ENCODE measurements at places on chromosomes 6 and 20.

DNA sequence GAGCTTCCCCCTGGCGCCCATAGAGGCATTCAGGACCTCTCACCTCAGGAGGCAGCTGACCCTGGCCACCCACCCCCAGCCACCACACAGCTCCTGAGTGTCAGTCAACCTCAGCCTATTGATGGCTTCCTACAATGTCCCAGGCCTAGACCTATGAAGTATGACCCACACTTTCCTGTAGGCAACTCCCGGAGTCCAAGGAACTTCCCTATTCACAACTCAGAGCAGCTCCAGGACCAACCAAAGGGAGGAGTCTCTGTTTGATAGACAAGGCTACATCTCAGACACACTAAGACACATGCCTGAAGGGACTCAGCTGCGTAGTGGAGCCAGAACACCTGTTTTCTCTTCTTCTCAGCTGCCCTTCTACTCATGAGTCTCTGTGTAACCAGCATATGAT lies 169.1 kb downstream of the MAFB start:
- no peak for DNase-seq

DNA sequence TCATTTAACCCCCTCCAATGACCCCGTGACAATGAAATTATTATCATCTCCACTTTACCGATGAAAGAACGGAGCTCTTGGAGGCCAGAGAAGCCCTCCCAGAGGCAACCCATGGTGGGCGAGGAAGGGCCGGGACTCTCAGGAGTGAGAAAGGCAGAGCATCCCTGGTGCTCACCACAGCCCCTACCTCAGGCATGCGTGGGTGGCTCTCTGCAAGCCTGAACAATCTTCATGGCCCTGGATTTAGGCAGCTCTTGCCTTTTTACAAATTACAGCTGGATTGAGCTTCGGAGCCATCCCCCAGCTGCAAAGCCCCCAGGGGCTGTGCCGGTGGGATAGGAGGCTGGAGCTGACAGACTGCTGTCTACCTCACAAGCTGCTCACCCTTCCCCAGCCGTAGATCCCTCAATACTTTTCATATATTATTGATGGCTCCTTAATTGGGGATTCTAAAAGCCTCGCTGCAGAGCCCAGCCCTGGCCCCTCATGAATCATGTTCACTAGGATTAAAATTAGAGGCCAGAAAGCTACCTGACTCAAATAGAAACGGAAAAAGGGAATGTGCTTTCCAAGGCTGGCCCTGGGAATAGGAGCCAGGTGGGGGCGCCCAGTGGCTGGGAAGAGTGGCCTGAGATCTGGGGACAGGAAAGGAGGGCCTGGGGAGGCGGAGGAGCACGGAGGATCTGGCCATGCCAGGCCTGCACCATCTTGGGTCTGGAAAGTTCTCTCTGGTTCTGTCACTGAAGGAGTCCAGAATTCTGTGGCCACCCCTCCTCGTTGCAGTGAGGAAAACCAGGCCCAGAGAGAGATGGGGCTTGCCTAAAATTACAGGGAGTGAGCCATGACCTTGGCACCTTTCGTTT lies 29.1 kb downstream of the CPNE5 start:
- no peak for DNase-seq

DNA sequence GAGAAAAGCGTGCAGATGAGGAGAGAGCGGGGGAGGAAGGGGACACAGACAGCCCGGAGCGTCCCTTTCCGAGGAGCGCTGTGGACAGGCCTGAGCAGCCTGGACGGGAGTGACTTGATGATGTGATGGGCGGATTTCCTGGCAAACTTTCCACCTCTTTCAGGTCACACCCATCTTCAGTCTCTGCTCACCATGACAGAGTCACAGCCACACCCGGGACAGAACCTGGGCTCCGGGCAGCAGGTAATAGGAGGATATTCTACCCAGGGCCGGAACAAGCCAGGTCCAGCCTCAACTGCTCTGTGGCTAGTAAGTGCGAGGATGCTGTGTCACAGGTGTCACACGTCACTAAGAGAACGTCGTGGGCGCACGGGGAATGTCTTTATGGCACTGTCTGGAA lies 84.3 kb downstream of the THBS2 start:
- no peak for DNase-seq

GRCh38 chr6:150978624-150979023 lies 113.1 kb downstream of the MTHFD1L start:
- no peak for DNase-seq

DNA sequence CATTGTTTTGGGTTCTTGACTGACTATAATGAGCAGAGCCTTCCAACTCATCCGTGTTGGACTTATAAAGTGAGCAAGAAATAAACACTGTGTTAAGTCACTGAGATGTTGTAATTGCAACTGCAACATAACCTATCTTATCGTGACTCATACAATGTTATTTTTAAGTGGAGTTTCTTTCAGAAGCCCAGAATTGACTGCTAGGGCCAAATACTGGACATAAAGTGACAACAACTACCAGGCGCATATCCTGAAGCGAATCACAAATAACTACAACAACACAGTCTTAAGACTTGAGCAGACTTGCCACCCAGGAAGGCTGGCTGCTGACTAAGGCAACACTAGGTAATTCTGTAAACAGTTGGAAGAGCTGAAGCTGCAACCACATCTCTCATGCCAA lies 326.6 kb downstream of the COL12A1 start:
- DNase-seq, result peak; percentile 77

DNA sequence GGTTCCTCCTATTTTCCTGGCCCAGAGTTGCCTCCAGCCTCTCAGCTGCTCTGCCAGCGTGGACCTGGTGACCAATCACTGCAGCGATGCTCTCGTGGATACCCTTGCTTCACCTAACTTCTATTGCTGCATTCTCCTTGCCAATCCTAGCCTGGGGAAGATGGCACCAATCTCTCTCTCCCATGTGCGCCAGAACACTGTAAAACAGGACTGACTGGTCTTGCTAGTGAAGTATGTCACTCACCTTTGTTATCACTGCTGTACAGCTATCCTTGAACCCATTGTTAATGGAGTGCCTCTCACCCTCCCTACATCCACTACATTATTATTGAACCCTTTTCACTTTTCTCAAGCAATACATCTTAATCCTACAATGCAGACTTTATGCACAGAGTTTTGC lies 80.1 kb downstream of the LYRM4 start:
- no peak for DNase-seq

DNA sequence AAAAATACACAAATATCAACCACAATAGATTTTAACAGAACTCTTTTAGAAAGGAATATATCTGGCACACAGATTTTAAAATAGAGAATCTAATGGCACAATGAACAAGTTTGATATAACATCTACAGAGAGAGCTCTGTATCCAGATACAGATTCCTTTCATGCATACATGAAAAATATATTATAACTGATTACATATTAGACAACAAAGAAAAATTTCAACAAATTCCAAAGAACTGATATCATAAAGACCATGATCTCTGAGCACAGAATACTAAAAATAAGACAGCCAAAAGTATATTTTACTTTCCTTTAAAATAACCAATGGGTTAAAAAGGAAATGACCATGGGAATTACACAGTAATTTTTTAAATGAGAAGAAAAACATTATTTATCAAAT lies 74.1 kb upstream of the MAP7 start:
- DNase-seq, result peak; percentile 20

DNA sequence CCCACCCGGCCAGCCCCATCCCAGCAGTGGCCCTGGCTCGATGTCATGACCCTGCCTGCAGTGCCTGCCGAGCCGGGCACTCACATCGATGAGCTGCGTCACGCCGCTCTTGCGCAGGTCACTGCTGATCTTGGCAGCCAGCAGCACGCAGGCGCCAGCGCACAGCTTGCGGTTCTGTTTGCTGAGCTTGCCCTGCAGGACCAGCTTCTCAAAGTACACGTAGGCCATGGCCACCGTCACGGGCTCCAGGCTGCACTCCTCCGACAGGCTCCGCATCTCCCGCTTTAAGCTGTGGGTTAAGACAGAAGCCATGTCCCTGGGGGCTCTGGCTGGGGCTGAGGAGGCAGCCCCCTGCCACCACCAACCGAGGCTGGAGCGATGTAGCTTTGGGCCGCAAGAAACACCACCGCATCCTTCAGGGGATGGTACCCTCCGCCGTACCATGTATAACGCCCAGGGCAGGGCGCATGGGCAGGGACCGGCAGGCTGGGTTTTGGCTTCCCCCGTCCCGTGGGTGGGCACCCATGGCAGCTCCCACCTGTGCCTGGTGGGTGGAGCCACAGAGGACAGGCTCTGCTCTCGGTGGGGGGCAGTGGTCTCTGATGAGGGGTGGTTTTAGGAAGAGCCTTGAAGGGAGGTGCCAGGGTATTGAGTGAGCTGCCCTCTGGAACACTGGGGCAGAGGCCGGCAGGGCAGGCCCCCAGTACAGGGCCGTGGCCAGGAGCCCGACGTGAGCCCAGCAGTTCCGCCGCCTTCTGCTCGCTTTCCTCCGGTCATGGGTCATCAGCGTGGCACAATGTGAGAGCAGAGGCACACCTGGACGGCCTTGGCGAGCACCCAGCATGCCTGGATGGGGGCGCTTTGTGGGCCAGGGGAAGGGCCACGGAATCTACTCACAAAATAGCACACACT lies 4.5 kb downstream of the RPS21 start:
- no peak for DNase-seq

DNA sequence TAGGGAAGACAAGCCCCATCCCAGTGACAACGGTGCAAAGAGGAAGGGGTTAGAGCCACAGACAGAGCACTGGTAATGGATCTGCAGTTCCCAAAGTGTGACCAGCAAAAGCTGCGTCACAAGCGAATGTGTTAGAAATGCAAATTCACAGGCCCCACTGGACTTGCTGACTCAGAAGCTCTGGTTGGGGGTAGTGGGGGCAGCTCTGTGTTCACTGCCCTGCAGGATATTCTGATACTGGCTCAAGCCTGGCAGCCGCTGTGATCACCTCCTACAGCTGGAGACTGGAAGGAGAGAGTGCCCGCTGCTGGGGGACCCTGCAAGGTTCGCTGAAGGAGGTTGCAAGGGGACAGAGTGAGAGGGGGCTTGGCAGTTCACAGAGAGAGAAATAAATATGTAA lies 179.7 kb upstream of the CDH4 start:
- DNase-seq, result no peak

GRCh38 chr6:109478841-109479624 lies 4.0 kb downstream of the ZBTB24 start:
- no peak for DNase-seq

- no peak for DNase-seq
These were observed 597.1 kb downstream of the KIF16B start for GRCh38 chr20:15976047-15976736.

GRCh38 chr6:25578538-25578937 lies 73.5 kb upstream of the SCGN start:
- no peak for DNase-seq

GRCh38 chr6:160004419-160005175 lies 35.7 kb downstream of the IGF2R start:
- DNase-seq, result no peak

DNA sequence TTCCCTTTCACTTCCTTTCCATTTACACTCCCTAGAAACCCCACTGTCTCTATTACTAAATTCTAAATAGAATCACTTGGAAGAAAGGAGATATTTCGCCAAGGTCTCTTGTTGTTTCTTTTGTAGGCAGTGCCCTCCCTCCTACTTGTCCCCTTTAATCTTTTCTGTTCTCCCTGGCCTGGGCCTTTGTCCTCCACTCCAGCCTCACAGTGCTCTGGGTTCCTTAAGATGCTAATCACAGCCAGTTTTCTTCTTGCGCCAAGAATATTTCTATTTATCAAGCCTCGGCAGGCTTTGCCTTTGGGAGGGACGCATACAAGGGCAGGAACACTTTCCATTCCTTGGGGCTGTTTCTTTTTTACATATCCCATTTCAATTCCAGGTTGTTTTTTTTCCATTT lies 520.6 kb upstream of the CHD6 start:
- no peak for DNase-seq

DNA sequence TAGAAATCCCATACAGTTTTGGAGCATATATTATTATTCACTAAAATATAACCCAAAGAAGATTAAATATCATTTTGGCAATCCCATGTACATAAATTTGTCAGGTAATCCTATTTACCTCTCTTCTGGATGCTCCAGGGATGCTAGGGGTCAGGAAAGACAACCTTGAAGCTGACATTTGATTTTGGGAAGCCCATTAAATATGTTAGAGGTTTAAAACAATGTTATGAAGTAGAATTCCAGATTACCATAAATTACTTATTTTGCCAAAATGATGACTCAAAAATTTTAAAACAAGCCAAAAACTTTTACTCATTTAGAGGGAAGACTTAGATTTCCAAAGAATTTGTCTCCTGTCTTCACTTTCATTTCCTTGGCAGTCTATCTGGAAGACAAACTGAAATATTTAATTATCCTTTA lies 9.2 kb upstream of the IL22RA2 start:
- no peak for DNase-seq

GRCh38 chr20:51444467-51444866 lies 98.1 kb downstream of the NFATC2 start:
- DNase-seq, result peak; percentile 62

GRCh38 chr6:18243302-18243893 lies 20.9 kb downstream of the DEK start:
- no peak for DNase-seq

DNA sequence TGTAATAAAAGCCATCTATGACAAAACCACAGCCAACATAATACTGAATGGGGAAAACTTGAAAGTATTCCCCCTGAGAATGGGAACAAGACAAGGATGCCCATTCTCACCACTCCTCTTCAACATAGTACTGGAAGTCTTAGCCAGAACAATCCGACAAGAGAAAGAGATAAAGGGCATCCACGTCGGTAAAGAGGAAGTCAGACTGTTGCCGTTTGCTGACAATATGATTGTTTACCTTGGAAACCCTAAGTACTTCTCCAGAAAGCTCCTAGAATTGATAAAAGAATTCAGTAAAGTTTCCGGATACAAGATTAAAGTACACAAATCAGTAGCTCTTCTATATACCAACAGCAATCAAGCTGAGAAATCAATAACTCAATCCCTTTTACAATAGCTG lies 14.0 kb upstream of the RUNX2 start:
- DNase-seq, result no peak

- DNase-seq, result peak; percentile 30
These were observed 9.6 kb downstream of the ERGIC3 start for GRCh38 chr20:35551503-35551902.

DNA sequence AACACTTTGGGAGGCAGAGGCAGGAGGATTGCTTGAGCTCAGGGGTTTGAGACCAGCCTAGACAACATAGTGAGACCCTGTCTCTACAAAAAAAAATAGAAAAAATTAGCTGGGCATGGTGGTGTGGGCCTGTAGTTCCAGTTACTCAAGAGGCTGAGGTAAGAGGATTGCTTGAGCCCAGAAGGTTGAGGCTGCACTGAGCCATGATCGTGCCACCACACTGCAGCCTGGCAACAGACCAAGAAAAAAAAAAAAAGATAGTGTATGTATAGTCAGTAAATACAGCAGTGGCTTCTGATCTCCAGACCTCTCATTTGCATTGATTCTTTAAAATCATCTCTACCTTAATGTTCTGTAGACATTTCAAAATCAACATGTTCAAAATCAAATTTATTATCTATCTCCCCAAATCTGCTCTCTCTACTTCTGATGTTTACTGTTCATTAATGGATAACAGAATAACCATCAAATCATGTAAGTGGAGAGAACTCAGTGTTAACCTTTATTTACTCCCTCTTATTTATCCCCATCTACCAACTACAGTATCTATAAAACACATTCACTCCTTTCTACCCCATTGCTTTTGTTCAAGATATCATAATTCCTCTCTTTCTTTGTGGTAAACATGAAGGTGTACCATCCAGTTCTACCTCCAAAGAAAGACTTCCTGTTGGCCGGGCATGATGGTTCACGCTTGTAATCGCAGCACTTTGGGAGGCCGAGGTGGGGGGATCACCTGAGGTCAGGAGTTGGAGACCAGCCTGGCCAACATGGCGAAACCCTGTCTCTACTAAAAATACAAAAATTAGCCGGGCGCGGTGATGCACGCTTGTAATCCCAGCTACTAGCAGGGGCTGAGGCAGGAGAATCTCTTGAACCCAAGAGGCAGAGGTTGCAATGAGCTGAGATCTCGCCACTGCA lies 7.7 kb downstream of the PROCR start:
- DNase-seq, result no peak

Data from fibroblast of skin of right biceps (primary cell).